ENCODE measurements at places on chromosomes 6 and 20.

DNA sequence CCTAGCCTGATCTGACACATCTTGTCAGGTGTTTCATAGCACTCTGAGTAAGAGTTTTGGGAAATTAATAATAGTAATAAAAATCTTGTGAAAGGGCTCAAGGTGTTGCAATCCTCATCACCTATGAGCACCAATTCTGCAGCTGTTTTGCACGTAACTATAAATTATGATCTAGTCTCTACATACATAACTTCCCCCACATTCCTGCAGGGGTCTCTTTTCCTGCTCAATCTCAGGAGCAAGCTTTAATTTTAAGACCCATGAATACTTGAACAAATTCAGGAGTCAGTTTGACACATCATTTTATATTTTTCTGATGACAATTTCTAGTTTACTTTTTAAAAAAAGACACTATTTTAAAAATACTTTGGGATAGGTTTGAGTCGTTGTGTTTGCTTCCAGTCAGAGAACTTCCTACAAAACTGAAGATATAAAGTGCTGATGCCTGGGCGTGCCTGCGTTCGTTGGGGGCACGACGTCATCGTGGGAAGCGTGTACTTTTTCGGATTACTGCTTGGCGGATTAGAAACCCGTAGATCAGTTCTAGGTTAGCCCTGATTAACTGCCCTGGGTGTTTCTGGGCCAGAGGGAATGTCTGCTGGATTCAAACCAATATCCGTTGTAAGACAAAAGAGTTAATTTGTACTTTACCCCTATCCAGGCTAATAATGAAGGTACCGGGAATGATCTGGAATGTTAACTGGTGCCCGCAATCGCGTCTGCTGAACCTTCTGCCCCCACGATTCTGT, 1.0 kb upstream of the E2F3 start:
- peak; percentile 37 for DNase-seq

- no peak for DNase-seq
These were observed 138.8 kb upstream of the JARID2 start for GRCh38 chr6:15106958-15107643.

DNA sequence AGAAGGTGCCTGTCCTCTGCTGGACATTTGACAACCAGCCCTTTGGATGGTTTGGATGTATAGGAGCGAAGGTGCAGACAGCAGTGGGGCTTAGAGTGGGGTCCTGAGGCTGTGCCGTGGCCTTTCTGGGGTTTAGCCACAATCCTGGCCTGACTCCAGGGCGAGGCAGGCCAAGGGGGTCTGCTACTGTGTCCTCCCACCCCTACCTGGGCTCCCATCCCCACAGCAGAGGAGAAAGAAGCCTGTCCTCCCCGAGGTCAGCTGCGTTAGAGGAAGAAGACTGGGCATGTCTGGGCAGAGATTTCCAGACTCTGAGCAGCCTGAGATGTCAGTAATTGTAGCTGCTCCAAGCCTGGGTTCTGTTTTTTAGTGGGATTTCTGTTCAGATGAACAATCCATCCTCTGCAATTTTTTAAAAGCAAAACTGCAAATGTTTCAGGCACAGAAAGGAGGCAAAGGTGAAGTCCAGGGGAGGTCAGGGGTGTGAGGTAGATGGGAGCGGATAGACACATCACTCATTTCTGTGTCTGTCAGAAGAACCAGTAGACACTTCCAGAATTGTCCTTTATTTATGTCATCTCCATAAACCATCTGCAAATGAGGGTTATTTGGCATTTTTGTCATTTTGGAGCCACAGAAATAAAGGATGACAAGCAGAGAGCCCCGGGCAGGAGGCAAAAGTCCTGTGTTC, 1.3 kb upstream of the CDKN1A start:
- no peak for DNase-seq

GRCh38 chr6:95294043-95294442, 283.3 kb upstream of the MANEA start:
- no peak for DNase-seq

GRCh38 chr6:62013719-62014118, 272.3 kb downstream of the KHDRBS2 start:
- DNase-seq = no peak

Data from cardiac muscle cell (in vitro differentiated cells and primary cell).